ENCODE measurements at places on chromosomes 13 and 19. TPM values are rescaled to one million over a fixed set of nuclear protein-coding genes. Genes with fewer than 3 reads are reported as not detected.

- no peak for DNase-seq
These were observed 8.1 kb upstream of the ERICH6B start for GRCh38 chr13:45623516-45624090.

DNA sequence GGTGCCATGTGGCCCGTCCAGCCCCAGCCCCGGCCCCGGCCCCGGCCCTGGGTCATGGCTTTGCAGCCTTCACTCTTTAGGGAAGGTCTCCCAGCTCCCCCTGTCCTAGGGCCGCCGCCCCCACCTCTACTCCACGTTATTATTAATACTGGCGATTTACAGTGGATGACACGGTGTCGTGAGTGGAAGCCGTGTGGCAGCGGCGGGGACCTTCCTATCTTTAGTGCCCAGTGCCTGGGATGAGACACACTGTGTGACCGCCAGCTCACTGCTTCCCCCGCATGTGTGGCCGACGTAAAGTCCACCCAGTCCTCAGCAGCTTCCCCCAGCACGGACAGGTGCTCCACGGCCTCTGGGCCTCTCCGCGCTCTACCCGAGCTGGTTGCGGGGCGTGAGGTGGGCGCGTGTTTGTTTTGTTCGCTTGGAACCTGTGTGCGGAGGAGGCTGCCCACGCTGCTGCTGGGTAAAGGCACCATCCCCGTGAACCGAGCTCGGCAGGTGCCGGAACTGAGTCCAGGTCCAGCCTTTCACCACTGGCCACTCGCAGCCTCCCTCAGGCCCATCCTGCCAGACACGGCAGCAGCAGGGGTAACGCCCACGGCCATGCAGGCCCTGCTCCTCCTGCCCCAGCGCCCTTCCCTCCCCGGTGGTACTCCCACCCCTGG, 70.9 kb upstream of the MCF2L start:
- DNase-seq, result no peak

GRCh38 chr19:42606660-42607351, 12.1 kb upstream of the CEACAM8 start:
- peak; percentile 78 for DNase-seq

DNA sequence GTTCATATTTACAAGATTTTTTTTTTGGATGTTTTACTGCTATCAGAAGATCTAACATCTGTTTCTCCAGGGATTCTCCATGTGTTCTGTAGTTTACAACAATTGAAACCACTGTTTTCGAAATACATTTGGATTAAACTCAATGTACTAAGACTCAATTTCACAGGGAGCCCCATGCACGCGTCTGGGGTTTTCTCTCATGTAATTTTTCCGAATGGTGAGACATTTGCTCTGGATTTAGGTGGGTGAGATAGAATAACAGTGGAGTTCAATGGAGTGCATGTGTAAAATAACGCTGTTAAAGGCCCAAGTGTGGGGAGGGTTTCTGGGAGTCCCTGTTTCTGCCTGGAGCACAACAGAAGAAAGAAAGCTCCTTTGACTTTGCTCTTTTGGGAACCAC, 330.3 kb downstream of the TSHZ3 start:
- DNase-seq, result no peak

- DNase-seq, result peak; percentile 64
These were observed at the start of gene TTC9B for GRCh38 chr19:40217934-40218890. Gene TTC9B, minus strand, starts transcription at chr19:40218384. Its CDS starts 3 bp downstream, at chr19:40218381.

GRCh38 chr13:98221234-98221633, 44.2 kb upstream of the RNF113B start:
- no peak for DNase-seq

DNA sequence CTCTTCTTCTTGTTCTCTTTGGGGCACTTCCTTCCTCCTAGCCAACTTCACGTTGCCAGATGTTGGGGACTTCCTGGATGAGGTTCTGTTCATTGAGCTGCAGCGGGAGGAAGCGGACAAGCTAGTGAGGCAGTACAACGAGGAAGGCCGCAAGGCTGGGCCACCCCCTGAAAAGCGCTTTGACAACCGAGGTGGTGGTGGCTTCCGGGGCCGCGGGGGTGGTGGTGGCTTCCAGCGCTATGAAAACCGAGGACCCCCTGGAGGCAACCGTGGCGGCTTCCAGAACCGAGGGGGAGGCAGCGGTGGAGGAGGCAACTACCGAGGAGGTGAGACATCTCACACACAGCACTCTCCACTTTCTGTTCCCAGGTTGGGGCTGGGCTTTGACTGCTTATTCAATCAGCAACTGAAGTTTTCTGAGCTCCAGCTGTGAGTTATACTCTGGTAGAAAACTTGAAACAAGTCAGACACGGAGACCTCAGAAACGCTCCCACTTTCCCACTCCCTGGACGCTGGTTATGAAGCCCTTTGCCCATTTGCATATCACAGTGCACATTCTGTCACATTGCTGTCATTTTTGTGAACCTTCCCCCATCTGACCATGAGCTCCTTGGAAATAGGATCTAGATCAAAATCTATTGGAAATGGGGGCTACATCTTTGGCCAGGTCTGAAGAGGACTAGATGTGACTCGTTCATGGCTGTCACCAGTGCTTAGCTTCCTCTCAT, 7.2 kb upstream of the CCDC97 start:
- DNase-seq, result peak; percentile 93

- DNase-seq, result no peak
These were observed 337.6 kb upstream of the SLITRK5 start for GRCh38 chr13:87333599-87333998.

Gene ATG4D
- 22.5 TPM for total RNA-seq

Gene CNFN
- total RNA-seq, result not detected
